ENCODE measurements at places on chromosomes 11 and 22.

GRCh38 chr11:44911029-44911814, 39.5 kb downstream of the TP53I11 start:
- peak; percentile 75 for DNase-seq

DNA sequence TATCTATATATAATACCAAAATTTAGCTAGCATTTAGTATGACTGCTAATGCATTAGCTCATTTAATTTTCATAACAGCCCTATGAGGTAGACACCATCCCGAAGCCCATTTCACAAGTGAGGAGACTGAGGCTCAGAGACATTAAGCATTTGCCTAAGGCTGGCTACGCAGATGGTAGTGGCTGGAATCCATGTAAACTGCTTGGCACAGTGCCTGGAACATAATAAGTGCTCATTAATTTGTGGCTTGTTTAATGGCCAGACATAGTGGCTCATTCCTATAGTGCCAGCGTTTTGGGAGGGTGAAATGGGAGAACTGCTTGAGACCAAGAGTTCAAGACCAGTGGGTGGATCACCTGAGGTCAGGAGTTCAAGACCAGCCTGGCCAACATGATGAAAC, 17.8 kb upstream of the TP53I11 start:
- no peak for DNase-seq

DNA sequence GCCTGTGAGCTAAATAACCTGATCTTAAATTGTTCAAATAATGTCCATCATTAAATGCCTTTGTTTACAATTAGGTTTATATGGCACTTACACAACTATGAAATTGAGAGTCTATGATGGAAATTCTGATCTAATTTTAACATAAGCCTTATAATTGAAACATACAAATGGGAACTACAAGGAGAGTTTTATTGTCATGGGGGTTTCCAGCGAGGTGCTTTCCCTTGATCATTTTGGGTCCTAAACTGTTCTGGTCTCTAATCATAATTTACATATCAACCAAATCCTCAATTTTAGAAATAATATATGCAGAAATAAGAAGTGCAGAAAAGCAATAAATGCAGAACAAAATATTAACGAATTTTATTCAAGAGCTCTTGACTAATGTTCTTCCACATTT, 44.9 kb downstream of the RRAS2 start:
- DNase-seq, result no peak

- no peak for DNase-seq
Observed at GRCh38 chr22:27349456-27349855, 452.1 kb downstream of the MN1 start.

- no peak for DNase-seq
Observed at GRCh38 chr11:41177791-41178190, 281.7 kb downstream of the LRRC4C start.

DNA sequence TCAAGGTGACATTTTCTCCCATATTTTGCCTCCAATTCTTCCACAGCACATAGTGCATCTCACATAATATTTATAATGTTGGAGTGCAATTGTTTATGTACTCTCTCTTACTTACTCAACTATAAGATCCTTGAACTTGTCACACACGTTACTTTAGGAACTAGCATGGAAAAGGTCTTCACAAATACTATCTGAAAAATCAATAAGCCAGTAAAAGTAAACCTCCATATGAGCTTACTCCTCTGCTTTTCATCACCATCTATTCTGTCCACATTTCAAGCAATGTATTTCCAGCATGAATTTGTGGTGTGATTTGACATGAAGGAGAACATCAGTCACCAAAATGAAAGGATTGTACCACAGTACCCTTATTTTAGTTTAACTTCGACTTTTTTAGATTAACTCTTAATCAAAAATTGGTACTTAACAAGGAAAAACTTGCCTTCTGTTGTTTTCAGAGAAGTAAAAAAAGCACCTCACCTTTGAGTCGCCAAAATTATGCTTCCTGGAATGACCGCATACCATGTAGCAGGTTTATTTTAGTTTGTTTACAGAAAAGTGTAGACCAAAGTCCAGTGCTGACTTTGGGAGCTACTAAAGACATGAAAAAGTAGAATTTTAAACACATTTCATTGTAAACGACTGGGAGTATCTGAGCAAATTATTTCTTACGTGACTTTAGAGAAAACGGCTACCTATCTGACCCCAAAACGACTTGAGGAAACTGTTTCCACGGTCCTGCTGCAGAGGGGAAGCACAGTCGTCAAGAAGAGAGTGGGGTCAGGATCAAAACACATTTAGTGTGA, at the start of gene SLC22A9:
Gene SLC22A9, plus strand, starts transcription at position 621 of the 806 bp plus-strand sequence. CDS start 272 bp downstream, outside the sequence.
- no peak for DNase-seq

DNA sequence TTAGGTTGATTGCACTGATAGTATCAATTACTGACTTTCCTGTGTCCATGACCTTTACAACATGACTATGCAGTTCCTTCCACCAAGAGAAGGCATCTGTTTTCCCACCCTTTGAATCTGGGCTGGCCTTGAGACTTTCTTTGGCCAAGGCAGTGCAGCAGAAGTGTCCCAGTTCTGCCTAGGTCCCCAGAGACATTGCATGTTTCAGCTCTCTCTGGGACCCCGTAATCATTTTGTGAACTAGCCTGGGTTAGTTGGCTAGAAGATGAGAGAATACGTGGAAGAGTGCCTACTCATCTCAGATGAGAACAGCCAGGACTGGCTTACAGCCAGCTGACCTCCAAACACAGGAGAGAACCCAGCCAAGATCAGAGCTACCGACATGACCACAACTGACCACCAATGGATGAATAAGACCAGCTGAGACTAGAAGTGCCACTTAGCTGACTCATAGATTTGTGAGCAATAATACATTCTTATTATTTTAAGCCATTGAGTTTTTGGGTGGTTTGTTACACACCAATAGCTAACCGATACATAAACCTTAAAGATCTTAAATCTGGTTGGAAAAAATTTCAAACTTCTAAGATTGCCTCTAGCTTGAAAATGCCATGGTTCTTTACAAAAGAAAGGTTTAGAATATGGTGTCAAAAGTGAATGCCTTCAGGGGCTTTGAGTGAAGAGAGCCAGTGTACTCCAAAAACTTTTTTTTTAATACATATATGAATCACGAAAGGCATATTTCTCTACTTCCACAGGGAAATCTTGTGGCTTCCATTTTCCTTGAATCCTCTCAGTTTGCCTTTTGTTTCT, 145.2 kb downstream of the FBXO7 start:
- no peak for DNase-seq

- no peak for DNase-seq
Observed at GRCh38 chr11:58059007-58059350, 28.2 kb downstream of the OR6Q1 start.

- DNase-seq, result no peak
Observed at GRCh38 chr22:32706149-32706548, 95.4 kb upstream of the TIMP3 start.
